ENCODE measurements at places on chromosomes 2 and 18. TPM values are rescaled to one million over a fixed set of nuclear protein-coding genes. Genes with fewer than 3 reads are reported as not detected.

PLEKHA3 gene
- total RNA-seq, result 26.3 TPM

GRCh38 chr2:206521115-206521514 lies 77.8 kb downstream of the ADAM23 start:
- DNase-seq, result no peak

GRCh38 chr2:131584940-131585339 lies 57.3 kb downstream of the CCDC74A start:
- DNase-seq, result no peak

ZC3H6 gene
- 14.0 TPM for total RNA-seq

RAB27B gene
- total RNA-seq, result not detected

All from glutamatergic neuron (in vitro differentiated cells).